ENCODE measurements at places on chromosomes 2 and 18.

DNA sequence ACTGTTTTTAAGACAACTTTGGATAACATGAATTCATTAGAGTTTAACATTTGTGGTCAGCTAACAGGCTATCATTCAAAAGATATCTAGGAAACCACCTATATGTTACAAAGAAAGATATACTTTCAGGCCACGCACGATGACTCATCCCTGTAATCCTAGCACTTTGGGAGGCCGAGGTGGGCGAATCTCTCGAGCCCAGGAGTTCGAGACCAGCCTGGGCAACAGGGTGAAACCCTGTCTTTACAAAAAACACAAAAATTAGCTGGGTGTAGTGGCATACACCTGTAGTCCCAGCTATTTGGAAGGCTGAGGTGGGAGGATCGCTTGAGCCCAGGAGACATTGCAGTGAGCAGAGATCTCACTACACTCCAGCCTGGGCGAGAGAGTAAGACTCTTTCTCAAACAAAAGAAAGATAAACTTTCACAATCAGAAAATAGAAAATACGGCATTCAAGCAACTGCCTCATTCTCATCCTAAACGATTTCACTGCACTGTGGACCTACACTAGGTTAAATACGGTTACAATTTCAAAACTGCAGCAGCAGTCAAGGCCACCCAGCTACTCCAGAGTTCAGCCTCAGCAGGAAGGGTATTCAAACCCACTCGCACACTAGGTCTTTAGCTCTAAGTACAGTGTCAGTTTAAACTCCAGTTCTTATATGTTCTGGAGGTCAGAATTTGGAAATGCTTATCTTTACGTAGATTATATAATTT lies 250.0 kb upstream of the SLC39A10 start:
- no peak for DNase-seq

- no peak for DNase-seq
These were observed 49.7 kb downstream of the LIMS1 start for GRCh38 chr2:108583903-108584520.

GRCh38 chr18:2606335-2606734 lies 35.0 kb downstream of the NDC80 start:
- DNase-seq = no peak

DNA sequence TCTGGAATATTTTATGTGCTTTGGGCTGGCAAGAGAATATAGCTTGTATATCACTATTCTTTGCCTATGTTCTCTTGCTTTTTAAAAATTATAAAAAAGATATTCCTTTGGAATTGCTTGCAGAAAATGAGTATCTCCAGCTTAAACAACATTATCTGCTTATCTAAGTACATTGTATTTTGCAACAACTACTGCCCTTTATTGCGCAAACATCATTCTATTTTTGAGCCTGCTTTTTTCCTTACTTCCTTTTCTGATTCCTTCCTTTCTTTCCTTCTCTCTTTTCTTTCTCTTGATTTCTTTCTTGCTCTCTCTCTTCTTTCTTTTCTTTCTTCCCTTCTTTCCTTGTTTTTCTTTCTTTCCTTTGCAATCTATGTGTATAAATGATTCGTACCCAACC lies 74.0 kb downstream of the UNC80 start:
- DNase-seq = no peak

DNA sequence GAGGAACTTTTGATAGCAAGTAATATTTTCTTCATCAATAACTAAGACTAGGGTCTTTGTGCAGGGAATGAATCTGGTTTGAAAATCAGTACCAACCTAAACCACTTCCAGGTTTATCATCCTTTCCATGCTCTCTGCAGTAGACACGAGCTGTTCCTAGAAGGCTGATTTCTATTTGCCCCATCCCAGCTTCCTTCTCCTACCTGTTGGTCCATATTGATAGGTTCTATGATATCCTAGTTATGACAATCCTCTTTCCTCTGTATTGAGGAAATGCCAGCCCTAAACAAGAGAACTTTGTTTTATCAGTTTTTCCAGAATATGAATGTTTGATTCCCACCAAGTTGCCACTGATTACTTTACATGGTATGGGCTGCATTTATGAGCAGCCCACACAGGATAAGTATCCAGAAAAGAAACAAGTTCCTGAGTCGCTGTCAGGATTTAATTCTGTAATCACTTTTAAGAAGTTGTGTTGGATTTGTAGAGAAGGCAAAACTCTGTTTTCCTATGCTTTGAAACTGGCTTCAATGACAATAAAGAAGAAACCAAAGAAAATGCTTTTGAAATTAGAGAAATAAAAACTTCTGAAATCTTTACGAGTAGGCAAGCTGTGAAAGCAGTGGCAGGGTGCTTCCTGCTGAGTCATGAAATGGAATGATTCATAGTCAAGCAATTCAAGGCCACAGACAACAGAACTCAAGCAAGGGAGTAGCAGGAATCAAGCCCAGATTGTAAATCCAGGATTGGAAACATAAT lies 37.3 kb upstream of the TANK start:
- DNase-seq = no peak

DNA sequence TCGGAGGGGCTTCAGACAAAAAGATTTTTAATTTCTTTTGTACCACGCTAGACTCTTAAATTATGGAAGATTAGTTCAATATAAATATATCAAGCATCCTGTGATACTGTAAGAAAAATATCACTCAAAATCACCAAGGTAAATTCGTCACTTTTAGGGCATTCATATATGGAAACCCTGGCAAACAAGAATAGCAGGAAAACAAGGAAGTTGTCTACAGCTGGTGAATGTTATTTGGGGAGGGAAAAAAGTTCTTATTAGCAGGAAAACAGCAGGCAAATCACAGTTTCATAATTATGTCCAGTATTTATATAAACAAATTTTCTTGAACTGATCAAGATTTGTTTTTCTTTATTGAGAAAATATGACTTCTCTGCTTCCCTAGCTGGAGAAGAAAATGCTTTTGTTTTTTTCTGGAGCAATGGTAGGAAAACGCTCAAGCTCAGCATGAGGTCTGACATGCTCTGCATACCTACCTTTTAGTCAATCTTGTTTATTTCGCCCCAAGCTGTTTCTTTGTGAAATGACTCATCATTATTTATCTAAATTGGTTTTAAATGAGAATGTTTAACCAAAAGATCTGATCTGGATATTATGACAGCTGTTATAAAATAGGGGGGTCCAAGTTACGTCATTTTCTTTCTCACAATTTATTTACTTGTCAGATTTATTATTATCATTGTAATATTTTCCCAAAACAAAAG lies 14.7 kb downstream of the LINC00305 start:
- DNase-seq = no peak

GRCh38 chr18:12283666-12284065 lies 24.4 kb upstream of the TUBB6 start:
- no peak for DNase-seq

- DNase-seq = no peak
These were observed 158.4 kb upstream of the MEX3C start for GRCh38 chr18:51355841-51356240.

DNA sequence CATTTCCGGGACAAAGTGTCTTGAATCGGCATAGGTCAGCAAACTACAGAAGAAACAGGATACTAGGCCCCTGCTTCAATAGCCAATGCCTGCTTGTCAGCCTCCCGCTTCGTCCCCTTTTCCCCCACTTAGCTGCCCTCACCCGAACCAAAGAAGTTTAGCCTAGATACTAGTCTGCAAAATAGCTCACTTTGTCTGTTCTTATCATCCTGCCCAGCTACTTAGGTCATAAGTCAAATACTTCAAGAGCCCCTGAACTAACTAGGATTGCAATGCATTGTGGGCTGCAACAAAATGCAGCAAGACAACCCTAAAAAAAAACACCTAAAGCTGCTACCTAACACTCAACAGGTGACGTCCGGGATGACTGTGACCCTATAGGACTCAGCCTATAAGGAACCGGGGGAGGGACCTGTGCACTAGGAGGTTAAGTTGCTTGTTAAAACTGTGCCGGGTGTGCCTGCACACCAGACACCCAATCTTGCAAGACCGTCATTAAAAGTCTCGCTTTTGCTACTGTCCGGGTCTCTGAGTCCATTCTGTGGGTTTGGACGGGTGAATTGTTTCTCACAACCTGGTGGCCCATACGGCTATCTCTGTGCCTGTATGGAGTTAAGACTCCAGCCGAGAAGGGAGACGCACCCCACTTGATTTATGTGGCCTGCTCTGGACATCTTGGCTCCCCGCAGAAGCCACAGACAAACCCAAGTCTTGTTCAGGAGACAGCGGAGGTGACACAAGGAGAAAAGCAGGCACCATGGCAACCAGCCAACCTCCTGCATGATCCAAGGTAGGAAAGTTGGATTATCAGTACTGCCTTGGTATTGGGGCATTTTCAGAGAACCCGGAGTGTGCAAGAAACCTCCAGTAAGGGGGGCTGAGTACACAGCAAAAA lies 105.9 kb downstream of the HIBCH start:
- no peak for DNase-seq

DNA sequence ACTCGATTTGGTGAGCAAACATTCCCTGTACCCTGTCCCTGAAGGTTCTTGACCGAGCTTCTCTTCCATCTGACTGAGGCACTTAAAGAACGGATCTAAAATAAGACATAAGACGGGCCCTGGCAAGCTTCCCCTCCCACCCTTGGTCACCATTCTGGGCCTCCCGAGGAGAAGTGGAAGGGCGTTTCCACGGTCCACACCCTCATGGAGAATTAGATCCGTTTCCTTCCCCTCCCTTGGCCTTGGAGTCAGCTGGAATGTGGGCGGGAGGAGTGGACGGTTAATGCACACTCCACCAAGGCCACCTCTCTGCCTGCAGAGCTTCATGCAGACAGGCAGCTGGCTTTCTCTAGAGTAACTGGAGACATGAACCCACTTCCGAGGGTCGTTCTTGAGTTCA lies 257.3 kb upstream of the APCDD1 start:
- DNase-seq = peak; percentile 78

- no peak for DNase-seq
These were observed 102.3 kb downstream of the LIPG start for GRCh38 chr18:49663899-49664890.

GRCh38 chr2:111050701-111051376 lies 69.9 kb upstream of the BCL2L11 start:
- no peak for DNase-seq

GRCh38 chr2:237282568-237283128 lies 131.3 kb downstream of the COL6A3 start:
- no peak for DNase-seq

- no peak for DNase-seq
These were observed 299.6 kb upstream of the FANCL start for GRCh38 chr2:58540681-58541080.

GRCh38 chr2:85319796-85320195 lies 8.0 kb downstream of the TGOLN2 start:
- no peak for DNase-seq

DNA sequence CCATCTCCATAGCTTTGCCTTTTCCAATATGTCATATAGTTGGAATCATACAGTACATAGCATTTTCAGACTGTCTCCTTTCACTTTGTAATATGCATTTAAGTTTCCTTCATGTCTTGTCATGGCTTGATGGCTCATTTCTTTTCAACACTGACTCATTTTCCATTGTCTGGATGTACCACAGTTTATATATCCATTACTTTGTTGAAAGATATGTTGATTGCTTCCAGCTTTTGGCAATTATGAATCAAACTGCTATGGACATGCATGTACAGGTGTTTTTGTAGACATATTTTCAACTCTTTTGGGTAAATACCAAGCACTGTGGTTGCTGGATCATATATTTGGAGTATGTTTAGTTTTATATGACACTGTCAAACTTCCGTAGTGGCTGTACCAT lies 26.3 kb downstream of the ACSL3 start:
- no peak for DNase-seq

GRCh38 chr2:103823847-103824246 lies 1030.1 kb upstream of the POU3F3 start:
- DNase-seq = no peak

GRCh38 chr2:202014318-202014717 lies 19.3 kb upstream of the FZD7 start:
- DNase-seq = no peak

DNA sequence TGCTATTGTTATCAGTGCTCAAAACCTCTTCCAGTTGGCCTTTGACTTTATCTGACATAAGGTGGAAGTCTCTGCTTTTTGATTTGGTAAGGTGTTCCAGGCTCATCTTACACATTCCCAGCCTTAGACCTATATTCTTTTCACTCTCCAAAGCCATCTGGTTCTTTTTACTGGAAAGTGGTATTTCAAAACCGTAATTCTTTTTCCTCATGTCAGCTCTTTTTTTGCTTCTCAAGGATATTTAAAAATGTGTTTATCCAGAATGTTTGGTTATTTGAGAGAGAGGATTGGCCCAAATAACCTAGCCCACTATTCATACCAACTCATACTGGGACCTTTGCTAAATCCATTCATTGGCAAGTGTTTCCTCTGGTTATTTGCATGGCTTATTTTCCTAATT lies 411.2 kb upstream of the PIK3C3 start:
- DNase-seq = no peak

DNA sequence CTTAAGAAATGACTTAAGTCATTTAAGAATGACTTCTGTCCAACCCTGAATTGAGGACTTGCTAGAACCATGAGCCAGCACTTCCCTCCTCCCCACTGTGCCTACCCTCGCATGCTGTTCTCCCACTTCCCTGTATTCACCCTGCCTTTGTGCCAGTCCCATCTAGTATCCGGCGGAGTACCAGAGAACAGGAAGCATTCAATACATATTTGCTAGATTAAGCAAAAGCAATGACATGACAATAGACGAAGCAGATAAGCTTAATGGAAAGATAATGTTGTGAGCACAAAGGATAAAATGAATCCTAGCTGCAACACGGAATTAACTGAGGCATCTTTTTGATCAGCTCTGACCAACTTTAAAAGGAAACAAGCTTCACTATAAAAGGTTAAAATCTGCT lies 328.5 kb downstream of the TDRD15 start:
- no peak for DNase-seq

DNA sequence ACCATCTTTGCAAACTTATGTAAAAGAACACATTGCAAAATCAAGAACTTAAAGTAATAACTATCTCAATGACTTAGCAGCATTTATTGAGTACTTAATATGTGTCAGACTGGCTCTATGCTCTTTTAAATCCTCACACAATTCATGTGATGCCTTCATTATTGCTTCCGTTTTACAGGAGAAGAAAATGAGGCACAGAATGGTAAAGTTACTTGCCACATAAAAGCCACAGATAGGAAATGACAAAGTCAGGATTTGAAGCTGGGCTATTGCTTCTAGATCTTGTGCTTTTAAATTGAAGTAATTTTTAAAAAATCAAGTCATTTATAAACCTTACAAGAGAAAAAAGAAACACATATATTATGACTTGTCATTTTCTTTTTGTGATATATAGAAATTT lies 174.2 kb downstream of the WDR7 start:
- no peak for DNase-seq

DNA sequence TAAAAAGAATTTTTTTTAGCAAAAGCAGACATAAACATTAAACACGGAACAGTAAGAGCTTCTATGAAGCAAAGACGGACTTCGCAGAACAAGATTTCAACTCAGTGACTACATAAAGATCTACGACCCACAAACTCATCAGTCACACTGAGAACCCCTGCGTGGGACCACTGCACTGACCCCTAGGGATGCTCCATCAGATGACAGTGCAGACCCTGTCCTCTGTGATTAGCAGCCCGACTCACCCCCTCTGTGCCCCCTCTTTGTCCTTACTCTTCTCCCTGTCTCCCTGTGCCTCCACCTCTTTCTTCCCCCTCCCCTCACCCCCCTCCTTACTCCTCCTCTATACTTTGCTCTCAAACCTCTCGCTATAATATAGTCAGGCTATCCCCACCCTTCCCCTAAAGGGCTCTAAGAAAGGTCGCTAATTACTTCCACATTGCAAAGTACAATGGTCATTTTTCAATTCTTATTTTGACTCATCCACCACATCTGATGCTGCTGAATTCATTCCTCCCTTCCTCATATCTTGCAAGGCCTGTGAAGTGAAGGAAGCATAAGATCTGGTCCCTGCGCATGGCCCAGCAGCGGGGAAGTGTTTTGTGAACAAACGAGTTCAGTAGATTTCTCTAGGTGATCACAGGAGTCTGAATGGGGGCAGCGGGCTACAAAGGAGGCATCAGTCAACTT lies 89.3 kb downstream of the CABYR start:
- DNase-seq = no peak

Measured in cardiac septum (tissue), 1 donor.